ENCODE measurements at places on chromosomes 11 and 22.

DNA sequence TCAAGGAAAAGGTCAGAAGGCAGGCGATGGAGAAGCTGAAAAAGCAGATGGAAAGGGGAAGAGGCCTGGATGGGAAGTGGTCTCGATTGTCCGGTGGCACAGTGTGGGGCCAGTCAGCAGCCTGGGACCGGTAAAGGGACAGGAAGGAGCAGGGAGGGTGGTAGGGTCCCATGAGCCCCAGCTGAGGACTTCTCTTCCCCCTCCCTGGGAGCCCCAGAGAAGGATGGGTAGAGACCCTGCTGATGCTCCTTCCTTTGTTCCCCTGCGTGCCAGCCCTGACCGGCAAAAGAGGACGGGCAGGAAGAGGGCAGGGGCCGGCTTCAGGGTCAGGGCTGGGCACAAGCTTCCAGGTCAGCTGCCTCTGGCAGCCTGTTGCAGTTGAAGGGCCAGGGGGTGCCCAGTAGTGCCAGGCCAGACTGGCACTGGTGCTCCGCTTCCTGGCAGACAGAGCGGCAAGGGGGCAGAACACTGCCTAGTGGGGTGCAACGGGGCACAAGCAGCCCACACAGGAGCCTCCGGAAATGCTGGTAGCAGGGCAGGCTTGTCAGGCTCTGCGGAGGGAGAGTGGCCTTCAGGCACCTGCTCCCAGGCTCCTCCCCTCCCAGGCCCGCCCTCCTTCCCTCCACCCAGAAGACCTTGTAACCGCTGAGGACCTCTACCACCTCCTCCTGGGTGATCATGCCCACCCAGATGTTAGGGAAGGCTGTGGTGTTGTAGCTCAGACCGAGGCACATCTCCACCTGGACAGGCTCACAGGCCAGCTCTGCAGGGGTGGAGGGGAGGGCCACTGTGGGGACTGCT, 739 bp upstream of the C1QTNF5 start:
- no peak for DNase-seq

DNA sequence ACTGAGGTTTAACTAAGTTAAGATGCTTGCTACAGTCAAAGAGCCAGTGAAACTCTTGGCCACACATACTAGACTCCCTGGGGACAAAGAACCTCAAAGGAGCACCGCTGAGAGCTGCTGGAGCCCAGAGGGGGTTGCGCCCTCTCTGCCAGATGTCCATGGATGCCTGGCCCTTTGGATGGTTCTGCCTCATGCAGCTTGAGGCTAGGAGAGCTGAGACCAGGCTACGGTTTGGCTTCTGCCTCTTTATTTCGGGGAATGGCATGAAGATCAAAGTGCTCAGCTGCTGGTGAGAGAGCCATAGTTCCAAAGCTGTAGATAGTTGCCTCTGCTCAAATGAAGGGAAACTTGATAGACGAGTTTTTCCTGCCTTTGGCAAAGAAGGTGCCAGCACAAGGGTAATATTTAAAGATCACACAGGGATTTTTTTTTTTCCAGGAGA, 43.0 kb downstream of the RASSF10 start:
- no peak for DNase-seq

DNA sequence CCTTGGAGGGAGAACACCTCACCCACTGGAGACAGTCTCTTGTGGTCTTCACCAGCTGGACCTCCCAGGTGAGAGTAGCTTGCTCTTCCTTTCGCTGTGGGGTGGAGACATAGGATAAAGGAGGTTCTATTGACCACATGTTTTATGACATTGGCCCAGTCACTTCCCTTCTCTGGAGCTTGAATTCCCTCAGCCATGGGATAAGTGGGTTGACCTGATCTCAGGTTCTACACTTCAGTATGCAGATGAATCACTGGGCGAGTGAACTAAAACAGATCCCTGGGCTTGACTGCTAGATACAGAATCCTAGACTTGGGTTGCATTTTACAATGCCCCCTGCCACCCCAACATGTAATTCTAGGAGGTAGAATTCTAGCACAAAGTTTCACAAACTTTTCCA, 54.8 kb upstream of the PRSS23 start:
- no peak for DNase-seq

GRCh38 chr11:62921573-62922188, 518 bp upstream of the CHRM1 start:
- DNase-seq = no peak

GRCh38 chr11:128690665-128691101, 3.2 kb upstream of the FLI1 start:
- DNase-seq = no peak

- DNase-seq = no peak
These were observed 22.3 kb downstream of the ZBTB16 start for GRCh38 chr11:114081641-114082414.

GRCh38 chr11:24324211-24324610, 172.6 kb upstream of the LUZP2 start:
- DNase-seq = no peak

DNA sequence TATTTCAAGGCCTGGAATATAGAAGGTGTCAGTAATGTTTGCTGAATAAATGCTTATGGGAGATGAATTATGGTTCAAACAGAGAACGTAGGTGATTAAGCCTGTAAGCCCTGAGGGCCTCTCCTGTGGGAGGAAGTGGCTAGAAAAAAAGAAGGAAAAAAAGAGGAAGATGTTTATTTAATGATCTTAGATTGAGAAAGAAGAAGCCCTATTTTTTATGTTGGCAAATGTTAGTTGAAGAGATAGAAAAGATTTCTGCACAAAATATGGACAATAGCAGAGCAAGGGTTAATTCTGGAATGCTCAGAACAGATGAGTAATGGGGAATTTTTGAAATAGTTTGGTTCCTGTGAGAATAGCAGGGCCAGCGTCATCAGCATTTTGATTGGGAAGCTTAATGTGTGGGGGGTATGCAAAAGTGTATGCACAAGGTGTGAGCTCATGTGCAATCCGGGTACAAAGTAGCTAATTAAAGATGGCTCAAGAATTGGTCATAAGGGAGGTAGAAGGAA, 95.7 kb downstream of the TEAD1 start:
- DNase-seq = no peak

DNA sequence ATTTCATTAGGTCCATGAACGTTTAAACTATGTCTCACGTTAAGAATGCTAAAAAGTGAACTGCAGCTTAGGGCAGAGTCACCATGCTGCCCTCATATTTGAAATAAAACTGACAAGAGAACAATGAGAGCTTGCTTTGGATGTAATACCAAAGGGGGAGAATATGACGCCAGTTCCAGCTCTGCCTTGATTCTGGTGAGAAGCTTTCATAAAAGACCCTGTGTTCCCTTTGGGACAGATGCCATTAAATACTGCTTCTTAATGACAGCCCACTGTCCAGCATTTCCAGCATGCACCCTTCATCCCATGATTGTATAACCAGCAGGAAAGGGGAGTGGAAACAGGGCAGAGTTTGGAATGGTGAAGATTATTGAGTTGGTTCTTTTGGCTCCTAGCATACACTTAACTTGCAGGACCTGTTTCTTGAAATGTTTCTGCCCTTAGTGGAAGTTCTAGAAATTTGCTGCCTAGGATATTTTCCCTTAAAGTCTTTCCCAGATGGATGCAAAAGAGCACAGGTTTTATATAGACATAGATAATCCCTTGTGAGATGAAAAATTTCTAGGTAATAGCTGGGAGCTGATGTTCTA, 139.3 kb upstream of the LDLRAD3 start:
- DNase-seq = no peak

DNA sequence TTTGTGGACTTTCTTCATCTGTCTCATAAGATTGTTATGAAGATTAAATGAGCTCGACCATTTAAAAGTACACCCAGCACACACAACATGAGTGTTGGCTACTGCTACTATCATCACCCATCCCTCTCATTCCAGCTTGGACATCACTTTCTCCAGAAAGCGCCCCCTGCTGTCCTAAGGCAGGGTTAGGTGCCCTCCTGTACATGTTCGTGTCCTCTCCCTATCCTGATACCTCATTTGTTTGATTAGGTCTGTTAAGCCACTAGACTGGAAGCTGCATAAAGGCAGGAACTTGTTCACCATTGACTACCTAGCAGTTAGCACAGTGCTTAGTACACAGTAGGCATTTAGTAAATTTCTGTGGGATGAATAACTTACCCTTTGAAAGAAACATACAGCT, 85.5 kb downstream of the ENTHD1 start:
- no peak for DNase-seq

- DNase-seq = no peak
These were observed 6.4 kb upstream of the TENM4 start for GRCh38 chr11:79447038-79447786.

- no peak for DNase-seq
These were observed 398 bp upstream of the ATG16L2 start for GRCh38 chr11:72813740-72814285.

DNA sequence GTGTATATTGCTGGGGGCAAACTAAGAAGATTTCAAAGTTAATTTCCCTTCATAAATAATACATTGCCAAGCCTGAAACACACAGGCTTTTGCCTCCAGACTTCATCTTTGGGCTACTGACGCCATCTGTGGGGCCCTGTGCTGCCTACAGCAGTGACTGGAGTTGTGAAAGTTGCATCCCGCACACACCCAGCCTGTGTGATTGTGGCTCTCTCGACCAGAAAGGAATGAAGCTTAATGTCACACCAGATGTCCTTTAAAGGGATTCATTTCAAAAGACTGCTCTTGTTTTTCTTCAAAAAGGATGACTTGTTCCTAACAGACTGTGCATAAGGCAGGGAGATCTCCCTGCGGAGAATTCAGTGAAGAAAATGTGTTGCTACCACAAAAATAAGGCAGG, 210.5 kb downstream of the FAM181B start:
- no peak for DNase-seq

DNA sequence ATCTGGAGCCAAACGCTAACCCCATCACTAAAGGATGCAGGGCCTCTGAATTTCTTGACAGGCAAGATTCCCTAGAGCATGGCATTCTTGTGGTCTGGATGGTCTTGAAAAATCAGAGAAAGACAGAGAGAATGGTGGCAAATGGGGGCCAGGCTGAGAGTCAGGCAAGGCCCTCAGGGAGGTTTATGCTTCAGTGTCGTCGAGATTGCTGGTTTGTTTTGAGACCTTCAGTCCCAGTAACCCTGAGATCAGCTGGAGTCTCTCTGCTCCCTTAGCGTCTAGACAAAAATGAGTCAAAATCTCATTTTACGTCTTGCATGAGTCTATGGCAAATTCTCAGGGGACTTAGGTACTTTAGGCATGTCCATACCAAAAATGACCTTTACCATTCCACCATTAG, 539.3 kb downstream of the SOX6 start:
- DNase-seq = no peak

- DNase-seq = no peak
These were observed 21.0 kb downstream of the WEE1 start for GRCh38 chr11:9594267-9595046.

DNA sequence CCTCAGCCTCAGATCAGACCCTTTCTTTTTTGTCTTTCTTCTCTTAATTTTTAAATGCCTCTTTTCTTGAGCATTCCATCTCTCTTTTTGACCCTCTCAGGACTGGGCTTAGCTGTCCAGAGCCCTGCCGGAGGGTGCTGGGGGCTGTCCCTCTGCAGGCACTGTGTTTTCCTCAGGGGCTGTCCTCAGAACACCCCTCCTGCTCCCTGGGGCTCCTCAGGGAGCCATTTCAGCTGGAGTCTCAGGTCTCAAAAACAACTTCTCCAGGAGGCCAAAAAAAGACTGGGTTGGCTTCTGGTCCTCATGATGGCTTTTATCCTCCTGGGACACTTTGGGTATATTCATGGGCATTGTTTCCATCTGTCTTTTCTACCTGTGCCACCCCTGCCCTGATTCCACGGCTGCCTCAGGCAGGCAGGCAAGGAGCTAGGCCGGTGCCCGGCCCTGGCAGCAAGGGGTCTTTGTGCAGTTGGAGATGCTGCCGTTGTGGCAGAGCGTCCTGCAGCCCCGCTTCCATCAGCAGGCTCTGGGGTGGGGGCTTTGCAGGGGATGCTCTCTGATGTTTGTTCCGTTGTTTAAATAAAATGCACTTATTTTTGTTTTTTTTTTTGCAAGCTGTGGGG, 85.1 kb downstream of the CEP164 start:
- no peak for DNase-seq

GRCh38 chr11:112418438-112418837, 157.8 kb upstream of the PLET1 start:
- DNase-seq = no peak

GRCh38 chr11:45385844-45386243, 99.7 kb upstream of the SYT13 start:
- peak; percentile 5 for DNase-seq

GRCh38 chr11:66864924-66865697, 8.2 kb downstream of the LRFN4 start:
- DNase-seq = no peak

- no peak for DNase-seq
These were observed 85.5 kb upstream of the WNT11 start for GRCh38 chr11:76291576-76292526.

GRCh38 chr22:45975164-45976161, 1.5 kb downstream of the WNT7B start:
- no peak for DNase-seq

DNA sequence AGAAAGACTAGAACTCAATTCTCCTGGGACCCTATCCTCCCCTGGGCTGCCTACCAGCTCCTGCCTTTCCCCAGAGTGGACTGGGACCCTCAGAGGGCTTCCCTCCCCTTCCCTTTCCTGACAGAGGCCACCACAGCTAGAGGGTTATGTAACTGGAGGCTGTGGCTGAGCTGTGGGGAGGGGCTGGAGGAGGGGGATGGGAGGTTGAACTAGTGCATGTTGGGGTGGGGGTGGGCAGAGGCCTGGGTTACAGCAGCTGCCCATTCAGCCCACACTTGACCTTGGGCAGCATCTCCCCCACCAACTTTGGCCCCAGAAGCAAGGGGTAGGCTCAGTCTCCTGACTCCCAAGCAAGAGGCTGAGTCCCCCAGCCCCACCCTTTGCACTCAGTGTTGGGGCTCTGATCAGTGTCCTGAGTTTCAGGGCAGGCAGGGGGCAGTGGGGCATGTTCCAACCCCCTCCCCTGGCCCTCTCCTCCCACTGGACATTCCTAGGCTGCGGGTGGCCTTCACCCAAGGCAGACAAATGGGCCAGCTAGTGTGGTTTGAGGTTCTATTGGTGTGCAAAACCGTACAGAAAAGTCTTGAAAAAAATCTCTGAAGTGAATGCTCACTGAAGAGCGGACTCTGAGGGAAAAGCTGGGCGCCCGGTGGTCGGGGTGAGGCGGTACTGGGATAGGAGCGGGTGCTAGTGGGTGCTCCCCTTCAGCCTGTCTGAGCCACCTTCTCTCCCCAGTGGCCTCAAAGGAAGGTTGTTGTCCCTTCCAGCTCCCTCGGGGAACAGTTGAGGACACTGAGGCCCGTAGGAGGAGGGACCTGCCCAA, 3.8 kb downstream of the KCNC1 start:
- no peak for DNase-seq

DNA sequence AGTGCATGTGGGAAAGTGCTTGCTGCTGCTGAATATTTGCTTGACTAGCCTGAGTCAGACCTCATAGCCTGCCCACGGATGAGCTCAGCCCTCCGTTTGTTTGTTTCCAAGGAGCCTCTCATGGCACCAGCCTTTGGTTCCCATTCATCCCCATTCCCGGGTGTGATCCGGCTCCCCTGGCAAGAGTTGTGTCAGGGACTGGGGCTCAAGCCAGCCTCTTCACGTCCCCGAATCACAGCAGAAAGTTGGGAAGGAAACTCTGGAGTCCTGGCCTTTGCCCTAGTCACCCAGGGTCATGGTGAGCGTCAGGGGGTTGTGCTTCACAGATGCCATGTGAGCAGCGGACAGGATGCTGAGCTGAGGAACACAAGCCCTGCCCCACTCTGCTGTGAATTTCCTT, 13.8 kb downstream of the SEC14L3 start:
- no peak for DNase-seq
